ENCODE measurements at places on chromosomes 7 and 10.

DNA sequence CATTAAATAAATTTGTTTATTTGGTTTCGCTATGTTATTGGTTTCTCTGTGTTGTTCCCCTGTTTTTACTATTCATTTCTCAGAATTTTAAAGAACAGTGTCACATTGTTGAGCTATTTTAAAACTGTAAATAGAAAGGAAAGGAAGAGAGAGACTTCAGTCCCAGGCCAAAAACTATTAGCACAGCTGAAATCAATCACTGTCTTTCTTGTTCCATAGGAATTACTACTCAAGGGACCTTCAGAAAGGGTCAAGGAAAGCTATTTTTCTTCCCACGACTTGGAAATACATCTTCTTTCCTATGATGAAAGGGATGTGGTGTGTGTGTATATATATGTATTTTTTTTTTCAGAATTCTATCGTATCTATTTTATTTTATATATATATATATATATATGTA is 29.0 kb upstream of the GNAT3 start:
- no peak for DNase-seq

- no peak for DNase-seq
Measured at GRCh38 chr10:29328983-29329382, 40.1 kb downstream of the LYZL1 start.

- DNase-seq, result no peak
Measured at GRCh38 chr10:59891349-59891748, 15.0 kb downstream of the CCDC6 start.

- DNase-seq, result no peak
Measured at GRCh38 chr7:24732646-24733413, 24.4 kb downstream of the GSDME start.

DNA sequence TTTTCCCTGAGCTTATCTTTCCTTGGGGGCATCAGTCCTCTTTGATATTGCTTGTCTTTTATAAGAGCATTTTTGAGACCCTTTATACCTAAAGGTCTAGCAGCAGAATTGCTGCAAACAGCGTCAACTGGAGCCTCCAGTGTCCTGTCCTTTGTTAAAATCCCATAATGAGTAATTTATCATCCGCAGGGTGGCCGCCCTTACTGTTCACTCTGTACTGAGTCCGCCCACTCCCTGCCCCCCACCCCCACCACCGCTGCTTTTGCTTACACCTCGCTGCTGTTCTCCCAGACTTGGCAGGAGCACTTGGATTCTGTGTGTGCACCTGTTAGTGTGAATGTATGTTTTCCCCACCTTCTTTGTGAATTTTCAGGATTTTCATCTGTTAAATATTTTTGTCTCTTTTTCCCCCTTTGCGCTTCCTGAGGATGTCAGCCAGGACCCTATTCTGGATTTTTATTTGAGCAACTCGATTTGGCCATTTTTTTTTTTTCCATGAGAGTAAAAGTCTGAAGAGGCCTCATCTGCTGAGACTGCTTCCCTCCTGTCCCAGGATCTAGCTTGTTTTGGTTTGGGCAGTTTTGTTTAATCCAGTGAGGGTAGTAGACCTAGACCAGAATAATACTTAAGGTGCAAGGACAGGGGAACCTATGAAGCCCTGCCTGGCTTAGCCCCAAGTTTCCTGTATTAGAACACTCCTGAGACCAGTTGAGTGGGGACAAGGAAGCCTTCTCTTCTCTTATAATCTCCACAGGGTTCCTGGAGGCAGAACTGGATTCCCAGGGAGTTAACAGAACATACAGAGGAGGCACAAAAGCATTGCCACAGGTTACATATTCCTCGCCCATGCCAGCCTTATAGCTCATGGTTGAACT is 8.2 kb downstream of the AGFG2 start:
- no peak for DNase-seq

DNA sequence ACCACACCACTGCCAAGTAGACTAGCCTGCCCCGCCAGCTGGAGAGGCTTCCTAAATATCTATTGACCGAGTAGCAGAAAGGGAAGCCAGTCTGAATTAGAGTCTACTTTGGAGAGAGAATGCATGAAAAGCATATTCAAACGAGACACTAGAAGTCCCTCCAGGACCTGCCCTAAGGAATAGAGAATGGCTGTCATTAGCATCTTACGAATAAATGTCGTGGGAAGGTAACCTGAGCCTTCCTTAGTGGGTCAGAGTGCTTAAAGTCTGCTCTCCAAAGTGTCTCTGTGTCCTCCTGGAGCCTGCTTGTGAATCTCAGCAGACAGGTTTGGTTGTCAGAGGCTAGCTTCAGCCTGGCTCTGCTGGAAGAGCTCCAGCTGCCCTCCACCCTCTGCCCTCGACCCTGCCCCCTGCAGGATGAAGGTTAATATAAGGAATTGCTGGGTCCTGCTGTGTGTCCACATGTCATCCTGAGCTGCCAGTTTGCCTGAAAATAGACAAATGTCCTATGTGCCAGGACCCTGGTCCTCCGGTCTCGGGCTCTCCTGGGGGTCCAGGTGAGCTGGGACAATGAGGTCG is 33.4 kb downstream of the FAM241B start:
- no peak for DNase-seq
